NCI-H526 treated with DMSO at 0.1 percent for 48 hours (cell line): ENCODE measurements at places on chromosomes 12 and 14.
A peak's percentile ranks its signal among the peaks of the same experiment; 100 is the strongest.

DNA sequence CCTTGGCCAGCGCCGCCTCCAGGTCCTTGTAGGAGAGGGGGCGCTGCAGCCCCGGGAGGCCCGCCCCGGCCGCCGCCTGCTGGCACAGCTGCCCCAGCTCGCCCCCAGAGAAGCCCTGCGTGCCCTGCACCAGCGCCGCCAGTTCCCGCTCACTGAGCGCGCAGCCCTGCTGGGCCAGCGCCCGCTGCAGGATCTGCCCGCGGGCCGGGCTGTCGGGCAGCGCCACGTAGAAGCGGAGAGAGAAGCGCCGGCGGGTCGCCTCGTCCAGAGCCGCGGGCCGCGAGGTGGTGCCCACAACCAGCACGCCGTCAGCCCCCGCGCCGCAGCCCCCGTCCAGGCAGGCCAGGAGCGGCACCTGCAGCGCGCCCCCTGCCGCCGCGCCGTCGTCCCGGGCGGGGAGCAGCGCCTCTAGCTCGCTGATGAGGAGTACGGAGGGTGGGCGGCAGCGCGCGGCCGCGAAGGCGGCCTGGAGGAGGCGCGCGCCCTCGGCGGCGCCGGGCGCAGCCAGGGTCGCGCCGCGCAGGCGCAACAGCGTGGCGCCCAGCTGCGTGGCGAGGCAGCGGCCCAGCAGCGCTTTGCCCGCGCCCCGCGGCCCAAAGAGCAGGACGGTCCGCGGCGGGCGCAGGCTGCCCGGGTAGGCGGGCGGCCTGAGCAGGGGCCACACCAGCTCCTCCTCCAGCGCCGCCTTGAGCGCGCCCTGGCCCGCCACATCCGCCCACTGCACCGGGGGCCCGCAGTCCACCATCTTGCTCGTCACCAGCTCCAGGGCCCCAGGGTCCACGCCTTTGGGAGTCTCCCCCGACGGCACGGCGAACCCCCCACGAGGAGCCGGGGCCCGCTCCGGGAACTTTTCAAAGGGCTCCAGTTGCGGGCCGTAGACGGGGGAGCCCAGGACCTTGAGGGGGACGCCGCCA is 27.7 kb downstream of the FIGNL2 start:
- peak; percentile 82 for DNase-seq

GRCh38 chr12:6386491-6386890 is 2.5 kb downstream of the LTBR start:
- DNase-seq: no peak

GRCh38 chr12:131911851-131912477 is 17.1 kb upstream of the PUS1 start:
- DNase-seq: no peak

DNA sequence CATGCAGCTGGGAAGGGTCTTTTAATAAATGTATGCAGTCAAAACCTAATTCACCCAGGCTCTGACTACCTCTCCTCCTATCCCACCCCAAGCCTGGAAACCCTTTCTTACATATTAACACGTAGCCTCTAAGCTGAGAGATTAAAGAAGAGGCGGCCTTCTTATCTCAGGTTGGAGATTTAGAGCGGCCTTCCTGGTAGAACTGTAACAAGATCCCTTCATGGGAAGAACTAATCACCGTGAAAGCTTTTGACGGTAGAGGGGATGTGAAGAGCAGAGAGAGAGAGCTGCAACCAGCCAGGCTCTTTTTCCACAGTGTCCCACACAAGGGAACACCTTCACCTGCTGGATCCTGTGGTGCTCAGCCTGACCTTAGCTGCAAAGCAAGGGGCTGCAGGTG is 367.4 kb downstream of the MED13L start:
- DNase-seq: no peak

DNA sequence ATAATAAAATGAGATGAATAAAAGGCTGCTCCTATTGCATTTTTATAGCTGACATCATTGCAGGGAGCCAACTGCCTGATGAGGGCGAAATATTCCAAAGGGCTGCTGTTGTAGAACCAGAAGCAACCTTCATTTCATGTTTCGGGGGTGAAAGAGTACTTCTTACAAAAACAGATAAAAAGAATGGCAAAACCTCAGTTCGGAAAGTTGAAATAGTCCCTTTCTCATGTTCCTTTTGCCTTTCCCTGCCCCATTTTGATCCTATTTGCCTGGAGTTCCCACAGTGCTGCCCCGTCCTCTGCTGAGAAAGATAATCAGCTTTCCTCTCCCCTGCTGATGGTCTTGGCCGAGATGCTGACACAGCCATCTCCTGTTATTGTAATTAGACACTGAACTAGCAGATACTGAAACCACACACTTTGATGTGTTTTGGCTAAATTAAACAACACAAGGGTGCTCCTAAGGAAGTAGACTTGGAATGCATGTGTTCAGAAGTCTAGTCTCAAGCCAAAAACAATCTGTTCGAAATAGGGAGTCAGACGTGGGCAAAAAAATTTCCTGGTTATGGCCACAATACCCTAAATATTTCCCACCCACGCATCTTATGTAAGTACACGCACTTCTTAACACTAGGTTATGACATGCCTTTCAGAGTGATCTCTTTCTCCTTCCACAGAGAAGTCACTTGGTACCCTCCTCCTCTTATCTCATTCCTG is 117.2 kb downstream of the PPM1H start:
- no peak for DNase-seq

DNA sequence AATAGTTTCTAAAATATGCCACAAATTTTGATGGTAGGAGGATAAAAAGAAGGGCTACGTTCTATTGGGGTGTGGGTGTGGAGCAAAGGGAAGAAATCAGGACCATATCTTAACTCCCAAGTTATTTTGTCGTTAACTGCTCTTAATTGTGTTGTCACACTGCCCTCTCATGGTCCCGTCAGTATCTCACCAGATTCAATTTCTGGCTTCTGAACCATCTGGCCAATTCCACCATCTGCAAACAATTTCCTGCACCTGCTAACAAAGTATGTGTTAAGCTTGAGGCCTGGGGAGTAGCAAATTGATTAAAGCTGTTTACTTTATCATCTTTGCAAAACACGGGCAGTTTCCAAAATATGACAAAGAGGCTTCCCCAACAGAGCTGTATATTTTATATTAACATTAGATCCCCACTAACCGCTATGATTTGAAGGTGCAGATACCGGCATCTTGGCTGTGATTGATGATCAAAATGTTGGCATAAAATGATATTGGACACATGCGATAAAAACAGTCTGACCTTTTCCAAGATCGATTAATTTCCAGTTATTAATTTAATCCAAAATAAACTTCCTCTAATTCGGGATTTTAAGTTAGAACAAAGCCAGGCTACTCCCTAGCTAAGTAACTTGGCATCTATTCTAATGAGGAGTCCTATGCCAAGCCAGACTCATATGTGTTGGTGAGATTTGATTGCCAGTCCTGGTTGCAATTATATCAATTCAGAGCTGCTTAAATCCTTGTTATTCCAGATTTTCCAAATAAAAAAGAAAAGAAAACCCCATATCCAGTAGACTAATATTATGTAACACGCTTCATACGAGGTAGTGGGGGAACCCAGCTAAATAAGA is 6.9 kb upstream of the DNM1L start:
- DNase-seq: peak; percentile 32

DNA sequence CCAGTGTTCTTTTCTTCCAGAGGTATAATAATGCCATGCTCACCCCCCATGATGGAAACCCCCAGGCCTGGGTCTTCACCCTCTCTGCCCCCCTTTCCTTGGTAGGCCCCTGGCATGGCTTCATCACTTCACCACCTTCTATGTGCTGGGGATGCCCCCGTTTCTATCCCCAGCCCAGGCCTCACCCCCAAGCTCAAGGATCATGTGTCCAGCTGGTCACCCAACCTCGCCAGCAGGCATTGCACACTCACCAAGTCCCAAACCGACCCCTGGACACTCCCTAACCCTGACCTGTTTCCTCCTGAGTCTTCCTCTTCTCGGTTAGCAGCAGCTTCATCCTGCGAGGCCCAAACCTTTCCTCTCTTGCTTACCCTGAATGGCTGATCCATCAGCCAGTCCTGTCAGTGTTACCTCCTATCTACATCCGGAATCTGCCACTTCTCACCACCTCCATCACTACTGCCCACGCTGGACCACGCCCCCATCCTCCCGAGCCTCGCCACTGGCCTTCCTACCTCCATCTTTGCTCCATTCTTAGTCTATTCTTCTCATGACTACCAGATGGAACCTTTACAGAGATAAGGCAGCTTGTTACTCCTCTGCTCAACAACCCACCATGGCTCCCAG is 69.0 kb downstream of the MVK start:
- DNase-seq: no peak

GRCh38 chr12:92928421-92928961 is 604 bp downstream of the EEA1 start:
- no peak for DNase-seq

- no peak for DNase-seq
Measured at GRCh38 chr14:102086709-102086971, 204 bp downstream of the HSP90AA1 start.

- DNase-seq: no peak
Measured at GRCh38 chr12:99453836-99454538, 193.6 kb upstream of the GARIN6 start.

GRCh38 chr12:27462851-27463250 is 16.3 kb downstream of the SMCO2 start:
- no peak for DNase-seq

- DNase-seq: no peak
Measured at GRCh38 chr12:4281173-4281654, 7.7 kb downstream of the CCND2 start.

DNA sequence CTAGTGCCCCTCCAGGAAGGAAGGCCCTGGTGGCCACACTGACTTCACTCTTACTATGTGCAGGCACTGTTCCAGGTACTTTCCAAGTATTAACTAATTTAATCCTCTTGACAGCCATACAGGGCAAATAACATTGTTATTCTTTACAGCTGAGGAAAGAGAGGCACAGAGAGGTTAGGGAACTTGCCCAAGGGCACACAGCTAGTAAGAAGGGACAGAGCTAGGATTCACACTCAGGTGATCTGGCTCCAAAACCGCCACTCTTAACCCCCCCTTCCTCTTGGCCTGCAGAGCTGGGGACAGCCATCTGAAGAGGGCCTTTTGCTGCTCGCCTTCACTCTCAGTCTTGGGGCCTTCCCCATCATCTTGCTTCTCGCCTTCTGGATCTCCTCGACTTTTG is 4.0 kb downstream of the JDP2 start:
- no peak for DNase-seq

- no peak for DNase-seq
Measured at GRCh38 chr14:54197369-54197768, 199.4 kb upstream of the CDKN3 start.

GRCh38 chr14:39912192-39913100 is 480.2 kb upstream of the FBXO33 start:
- DNase-seq: no peak

GRCh38 chr12:70828351-70828750 is 92.2 kb downstream of the PTPRR start:
- no peak for DNase-seq

DNA sequence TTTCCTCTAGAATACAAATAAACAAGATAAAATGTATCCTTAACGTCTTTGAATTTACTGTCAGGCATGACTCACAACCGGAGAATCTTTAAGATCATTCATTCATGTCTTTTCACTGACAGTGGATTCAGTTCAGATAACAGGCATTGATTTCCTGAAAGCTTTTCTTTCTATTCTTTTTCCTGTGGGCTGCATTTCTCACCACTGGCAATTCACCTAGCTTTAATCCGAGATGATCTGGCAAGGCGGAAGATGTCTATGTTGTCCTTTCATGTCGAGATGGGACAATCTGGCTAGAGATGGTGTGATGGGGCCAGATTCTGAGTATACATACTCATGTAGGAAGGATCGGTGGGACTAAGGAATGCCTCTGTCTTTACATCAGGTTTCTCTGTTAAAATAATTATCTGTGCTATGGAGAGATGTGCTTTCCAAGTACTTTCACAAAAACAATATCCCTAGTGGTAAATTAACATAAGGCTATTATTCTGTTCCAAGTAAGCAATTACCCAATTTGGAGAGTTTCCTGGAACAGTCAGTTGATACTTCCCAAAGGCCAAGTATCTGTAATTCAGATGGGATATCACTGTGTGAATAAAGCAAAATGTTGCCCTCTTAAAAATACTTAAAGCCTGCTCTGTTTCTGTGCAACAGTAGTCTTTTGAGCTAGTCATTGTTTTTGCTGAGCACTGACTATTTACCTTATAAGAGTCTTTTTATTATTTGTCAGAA is 17.8 kb downstream of the ACSS3 start:
- DNase-seq: no peak

- no peak for DNase-seq
Measured at GRCh38 chr12:66320996-66321395, 18.7 kb downstream of the HELB start.

GRCh38 chr14:36439766-36440165 is 80.3 kb downstream of the NKX2-1 start:
- DNase-seq: no peak

DNA sequence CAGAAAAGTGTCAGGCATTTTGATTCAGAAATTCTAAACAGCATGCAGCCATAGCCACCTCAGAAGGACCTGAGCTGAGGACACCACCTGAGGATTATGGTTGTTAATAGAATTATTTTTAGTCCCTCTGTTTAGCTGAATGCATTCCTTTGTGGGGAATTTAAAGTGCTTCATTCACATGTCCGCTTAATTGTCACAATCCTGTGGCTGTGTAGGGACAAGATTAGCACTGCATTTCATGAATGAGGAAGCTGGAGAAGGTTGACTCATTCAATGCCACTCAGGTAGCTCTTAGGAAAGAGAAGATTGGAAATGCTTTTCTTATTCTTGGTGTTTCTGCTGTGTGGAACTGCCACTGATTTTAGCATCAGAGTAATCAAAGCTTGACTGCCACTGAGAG is 42.0 kb upstream of the KRR1 start:
- DNase-seq: no peak

- no peak for DNase-seq
Measured at GRCh38 chr14:53929871-53930715, 26.5 kb downstream of the BMP4 start.

- DNase-seq: peak; percentile 80
Measured at GRCh38 chr12:132429946-132430643, 59.9 kb upstream of the FBRSL1 start.

GRCh38 chr14:79543967-79544697 is 667.2 kb downstream of the DIO2 start:
- no peak for DNase-seq

GRCh38 chr12:52691841-52692150 is 11.5 kb downstream of the KRT77 start:
- DNase-seq: no peak

GRCh38 chr14:89185919-89186855 is 230.8 kb downstream of the FOXN3 start:
- DNase-seq: no peak

- no peak for DNase-seq
Measured at GRCh38 chr14:99359906-99360305, 87.9 kb upstream of the BCL11B start.

- no peak for DNase-seq
Measured at GRCh38 chr14:40122968-40123648, 690.9 kb upstream of the FBXO33 start.

- DNase-seq: no peak
Measured at GRCh38 chr12:93042283-93042682, 113.2 kb upstream of the EEA1 start.
